ENCODE measurements at places on chromosomes 6 and 20.
A peak's percentile ranks its signal among the peaks of the same experiment; 100 is the strongest.

- no peak for DNase-seq
Observed at GRCh38 chr6:251920-252319, 40.4 kb upstream of the DUSP22 start.

- DNase-seq: peak; percentile 51
Observed at GRCh38 chr6:162538643-162539064, 188.9 kb downstream of the PRKN start.

- DNase-seq: no peak
Observed at GRCh38 chr6:156517088-156517487, 260.1 kb upstream of the ARID1B start.

DNA sequence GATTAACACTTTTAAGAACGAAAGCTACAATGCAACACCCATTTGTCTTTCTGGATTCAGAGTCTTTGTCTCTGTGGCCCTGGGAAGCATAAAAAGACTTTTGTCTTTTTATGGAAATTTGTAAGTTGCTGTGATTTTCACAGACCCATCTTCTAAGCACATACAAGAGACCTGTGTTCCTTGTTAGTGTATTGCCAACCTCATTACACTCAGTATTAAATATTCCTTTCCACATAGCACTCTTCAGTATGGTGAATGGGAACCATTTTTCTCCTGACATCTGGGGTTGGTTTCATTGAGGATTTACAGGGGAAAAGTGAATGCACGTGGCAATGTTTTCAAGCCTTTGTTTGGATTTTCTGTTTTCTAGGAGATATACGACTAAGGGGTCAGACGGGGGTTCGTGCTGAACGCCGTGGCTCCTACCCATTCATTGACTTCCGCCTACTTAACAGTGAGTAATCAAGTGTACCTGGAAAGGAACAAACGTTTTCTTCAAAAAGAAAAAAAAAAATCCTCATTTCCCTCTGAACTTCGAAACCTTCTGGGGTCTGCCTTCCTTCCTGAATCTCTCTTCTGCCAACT is 141.7 kb downstream of the MTFR2 start:
- DNase-seq: no peak

DNA sequence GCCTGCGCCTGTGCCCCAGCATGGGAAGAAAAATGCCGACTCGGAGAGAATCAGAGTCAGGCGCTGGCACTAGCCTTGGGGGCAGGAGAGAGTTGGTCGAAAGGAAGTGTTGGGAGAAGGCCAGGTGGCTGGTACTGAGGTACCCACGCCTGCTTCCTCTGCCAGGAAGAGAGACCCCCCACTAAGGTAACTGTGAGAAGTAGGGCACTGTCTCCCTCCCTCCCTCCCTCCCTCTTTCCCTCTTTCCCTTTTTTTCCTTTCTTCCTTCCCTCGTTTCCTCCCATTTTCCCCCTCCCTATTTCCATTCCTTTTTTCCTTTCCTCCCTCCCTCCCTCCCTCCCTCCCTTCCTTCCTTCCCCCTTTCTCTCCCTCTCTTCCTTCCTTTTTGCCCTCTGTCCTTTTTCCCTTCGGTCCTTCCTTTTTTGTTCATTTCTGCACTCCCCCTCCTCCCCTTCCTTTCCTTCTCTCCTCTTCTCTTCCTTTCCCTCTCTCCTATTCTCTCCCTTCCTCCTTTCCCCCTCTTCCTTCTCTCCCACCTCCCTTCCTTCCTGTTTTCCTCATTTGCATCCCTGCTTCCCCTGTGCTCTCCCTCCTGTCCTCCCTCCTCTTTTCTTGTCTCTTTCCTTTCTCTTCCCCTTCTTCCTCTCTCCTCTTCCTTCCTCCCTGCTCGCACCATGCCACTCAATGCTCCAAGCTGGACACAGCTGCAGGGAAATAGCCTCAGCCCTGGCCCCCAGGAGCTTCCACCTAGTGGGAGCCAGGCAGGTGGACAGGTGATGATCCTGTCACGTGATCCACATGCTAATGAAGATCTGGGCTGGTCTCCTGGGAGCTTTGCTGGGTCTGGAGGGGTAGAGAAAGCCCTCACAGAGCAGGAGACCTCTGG is 148.0 kb downstream of the DHX35 start:
- DNase-seq: no peak

DNA sequence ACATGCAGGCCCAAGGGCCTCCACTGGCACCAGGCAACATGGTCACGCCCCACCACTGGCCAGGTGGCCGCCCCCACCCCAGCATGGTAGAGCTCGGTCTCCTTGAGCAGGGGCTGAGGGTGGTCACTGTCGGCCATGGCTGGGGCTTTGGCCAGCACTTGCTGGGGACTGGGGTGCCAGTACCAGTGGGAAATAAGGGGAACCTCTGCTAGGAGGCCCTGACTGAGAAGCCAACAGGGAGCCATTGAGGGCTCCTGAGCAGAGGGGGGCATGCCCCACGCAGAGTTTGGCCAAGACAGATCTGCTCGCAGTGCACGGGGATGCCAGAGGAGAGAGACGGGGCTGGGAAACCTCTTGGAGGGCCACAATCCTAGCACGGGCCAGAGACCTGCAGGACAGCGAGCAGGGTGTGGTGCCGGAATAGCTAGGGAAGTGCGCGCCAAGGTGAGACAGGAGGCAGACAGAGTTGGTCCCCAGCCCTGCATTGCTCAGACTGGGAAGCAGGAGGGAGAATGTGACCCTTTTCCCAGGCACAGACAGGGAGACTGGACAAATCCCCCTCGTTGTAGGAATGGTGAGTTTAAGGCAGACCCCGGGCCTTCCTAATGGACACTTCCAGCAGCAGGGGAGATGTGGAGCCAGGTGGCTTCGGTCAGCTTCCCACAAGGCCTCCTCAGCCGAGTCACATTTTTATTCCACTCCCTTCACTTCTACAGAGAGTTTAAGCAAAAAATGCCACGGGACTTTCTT is 179.0 kb upstream of the CST7 start:
- peak; percentile 9 for DNase-seq

DNA sequence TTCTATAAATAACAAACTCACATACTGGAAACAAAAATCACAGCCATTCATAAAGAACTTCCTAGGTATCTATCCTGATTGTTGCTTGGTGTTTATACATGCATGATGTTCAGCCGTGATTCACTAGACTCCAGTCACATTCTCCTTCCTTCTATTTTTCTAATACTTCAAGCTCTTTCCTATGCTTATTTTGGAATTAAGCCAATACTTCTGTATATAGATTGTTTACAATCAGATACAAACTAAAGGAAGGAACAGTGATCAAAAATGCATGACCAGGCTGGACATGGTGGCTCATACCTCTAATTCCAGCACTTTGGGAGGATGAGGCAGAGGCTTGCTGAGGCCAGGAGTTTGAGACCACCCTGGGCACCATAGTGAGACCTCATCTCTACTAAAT is 377.5 kb upstream of the IRAK1BP1 start:
- no peak for DNase-seq

DNA sequence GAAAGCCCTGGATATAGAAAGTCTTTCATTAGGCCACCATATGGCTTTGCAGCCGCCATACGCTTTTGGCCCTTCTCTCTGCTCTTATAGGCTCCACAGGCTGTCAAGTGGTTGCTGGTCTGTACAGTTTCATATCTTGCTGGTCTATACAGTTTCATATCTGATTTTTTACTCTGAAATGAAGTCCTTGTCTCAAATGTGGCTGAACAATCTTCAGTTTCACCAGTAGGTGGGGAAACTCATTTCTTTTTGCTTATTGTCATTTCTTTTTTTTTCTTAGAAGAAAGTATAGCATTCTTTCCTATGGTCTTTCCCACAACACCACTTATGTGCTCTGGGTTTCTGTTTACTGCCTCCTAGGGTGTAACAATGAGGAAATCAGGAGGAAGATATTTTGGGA is 771.4 kb upstream of the MMS22L start:
- DNase-seq: no peak

DNA sequence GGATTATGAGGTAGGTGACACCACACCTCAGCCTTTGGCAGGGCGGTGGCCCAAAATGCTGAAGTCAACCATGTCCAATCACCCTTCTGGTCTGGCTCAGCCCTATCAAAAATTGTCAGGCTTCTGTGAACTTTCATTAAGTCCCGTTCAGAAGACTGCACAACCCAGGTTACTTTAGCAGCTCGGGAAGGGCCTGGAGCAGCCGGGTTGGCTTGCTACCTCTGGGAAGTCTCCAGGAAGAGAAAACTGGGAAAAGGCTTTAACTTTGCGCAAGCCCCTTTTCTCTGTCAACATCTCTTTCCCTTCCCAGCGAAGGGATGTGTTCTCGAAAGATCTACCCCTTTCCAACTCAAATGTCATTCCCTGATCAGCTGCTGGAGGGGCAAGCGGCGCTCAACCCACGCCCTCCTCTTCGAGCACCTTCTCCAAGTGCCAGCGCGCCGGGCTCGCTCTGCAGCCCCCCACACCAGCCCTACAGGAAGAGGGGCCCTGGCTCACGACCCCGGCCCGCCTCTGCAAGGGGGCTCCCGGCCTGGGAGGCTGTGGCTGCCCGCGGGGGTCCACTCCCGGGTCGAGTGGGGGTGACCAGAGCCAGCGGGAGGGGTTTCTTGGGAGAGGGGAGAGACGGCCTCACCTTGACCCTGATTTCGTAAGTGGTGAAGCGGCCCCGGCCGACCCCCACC is 573 bp downstream of the SNX3 start:
- DNase-seq: peak; percentile 65

GRCh38 chr6:157213907-157214565 is 109.3 kb downstream of the TMEM242 start:
- no peak for DNase-seq

GRCh38 chr6:162200041-162200440 is 527.5 kb downstream of the PRKN start:
- DNase-seq: no peak

GRCh38 chr6:41640426-41640825 is 2.2 kb downstream of the MDFI start:
- peak; percentile 86 for DNase-seq

GRCh38 chr6:43966853-43967718 is 160.2 kb downstream of the MRPL14 start:
- DNase-seq: peak; percentile 3

DNA sequence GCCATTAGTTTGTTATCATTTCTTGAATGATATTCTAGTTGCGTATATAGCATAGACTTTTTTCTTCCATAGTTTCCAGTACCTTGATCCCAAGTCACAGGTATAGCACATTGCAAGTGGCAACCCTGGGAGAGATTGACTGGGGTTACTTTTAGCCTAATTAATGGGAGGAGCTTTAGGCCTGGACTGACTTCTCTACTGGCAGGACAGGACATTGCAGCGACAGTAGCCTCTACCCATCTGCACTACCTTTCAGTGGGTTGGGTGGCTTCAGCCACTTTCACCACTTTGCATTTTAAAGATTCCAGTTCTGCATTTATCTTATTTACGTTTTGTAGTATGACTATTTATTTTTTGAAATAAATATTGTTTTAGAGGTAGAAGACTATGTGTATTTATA is 320.3 kb downstream of the RIMS1 start:
- DNase-seq: no peak

GRCh38 chr6:62371453-62372210 is 85.6 kb upstream of the KHDRBS2 start:
- no peak for DNase-seq

GRCh38 chr20:47854687-47855212 is 69.5 kb upstream of the SULF2 start:
- DNase-seq: peak; percentile 30

DNA sequence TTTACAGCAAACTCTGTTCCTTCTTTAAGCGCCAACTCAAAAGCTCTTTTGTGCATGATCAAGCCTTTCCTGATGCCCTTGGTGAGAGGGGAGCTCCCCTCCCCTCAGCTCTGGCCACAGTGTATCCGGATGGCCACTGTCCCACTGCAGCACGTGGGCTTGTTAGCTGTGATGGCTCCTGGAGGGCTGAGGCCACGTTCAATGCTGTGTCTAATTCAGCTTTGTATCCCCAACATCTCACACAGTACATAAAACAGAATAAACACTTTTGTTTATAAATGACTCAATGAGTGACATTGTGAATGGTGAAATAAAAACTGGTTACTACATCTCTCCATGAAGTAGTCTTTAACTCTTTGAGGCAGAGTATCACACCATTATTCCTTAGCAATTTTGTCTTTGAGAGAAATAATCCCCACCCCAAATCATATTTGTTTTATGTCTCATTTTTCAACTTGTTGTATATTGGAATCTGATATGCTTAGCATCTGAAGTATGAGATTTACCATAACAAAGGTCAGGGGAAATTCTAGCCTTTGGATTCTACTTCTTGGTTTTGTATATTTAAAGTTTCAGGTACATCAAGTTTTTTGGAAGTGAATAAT is 44.5 kb downstream of the EDN1 start:
- DNase-seq: no peak

DNA sequence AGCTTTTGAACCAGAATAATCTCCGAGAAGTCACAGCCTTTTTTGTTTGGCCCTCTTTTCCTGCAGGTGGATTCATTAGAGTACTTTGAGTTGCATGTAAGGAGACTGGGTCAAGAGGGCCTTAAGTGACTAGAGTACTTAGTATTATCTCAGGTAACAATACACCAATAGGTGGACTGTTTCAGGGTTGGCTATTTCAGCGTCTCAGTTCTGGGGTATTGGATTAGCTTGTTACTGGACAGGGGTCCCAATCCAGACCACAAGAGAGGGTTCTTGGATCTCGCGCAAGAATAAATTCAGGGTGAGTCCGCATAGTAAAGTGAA is 47.3 kb upstream of the SLC9A8 start:
- DNase-seq: no peak

DNA sequence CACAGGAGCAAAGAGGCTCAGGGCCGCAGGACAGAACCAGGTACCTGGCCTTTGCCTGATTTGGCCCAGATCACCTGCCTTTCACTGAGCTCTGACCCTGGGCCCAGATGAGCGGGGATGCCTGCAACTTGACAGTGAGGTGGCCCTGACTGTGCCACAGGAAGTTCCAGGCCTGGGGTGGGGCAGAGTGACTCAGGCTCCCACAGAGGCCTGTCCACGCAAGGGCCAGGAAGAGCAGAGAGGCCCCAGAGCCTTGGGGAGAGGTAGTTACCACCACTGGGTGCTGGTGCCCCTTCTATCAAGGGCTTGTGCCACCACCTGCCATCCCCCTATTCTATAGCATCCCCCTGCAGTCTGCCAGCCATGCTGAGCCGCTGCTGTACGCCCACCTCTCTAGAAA is 4.1 kb upstream of the NOL4L start:
- no peak for DNase-seq

- DNase-seq: no peak
Observed at GRCh38 chr20:22379472-22379871, 204.9 kb downstream of the FOXA2 start.

GRCh38 chr20:25534845-25535244 is 50.5 kb downstream of the NINL start:
- no peak for DNase-seq

DNA sequence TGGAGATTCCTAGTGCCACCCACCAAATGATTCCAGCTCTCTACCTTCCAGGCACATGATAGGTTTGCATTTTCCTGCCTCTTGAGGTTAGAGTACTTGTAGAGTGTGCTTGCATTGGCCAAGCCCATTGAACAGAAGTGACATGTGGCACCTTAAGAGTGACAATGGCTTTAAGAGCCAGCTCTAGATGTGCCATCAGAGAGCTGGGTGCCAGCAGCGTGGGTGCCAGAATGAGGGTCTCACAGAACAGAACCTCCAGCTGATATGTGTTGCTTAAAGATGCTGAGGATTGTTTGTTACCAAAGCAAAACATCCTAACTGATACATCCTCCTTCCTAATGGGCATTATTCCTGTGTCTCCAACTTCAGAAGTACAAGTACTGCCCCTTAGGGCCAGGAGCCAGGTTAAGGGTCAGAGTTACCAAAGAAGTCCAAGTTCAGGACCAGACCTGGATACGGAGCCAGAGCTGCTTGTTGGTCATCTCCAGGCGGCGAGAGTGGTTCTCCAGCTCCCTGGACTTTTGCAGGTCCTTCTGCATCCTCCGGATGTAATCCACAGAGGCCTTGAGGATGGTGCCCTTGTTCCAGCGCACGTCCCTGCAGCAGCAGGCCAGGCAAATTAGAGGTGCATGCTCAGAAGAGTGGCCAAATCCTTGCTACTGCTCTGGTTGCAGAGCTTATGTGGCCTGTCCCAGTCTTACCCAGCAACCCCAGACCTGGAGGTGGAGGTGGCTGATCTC is 47.5 kb downstream of the MDFI start:
- DNase-seq: no peak
